Type B pancreatic cell (in vitro differentiated cells): ENCODE measurements at places on chromosomes 2 and 18. TPM values are rescaled to one million over a fixed set of nuclear protein-coding genes. Genes with fewer than 3 reads are reported as not detected.
A peak's percentile ranks its signal among the peaks of the same experiment; 100 is the strongest.

The PID1 gene
- total RNA-seq, result 0.79 and 0.92 TPM in 2 replicates

DNA sequence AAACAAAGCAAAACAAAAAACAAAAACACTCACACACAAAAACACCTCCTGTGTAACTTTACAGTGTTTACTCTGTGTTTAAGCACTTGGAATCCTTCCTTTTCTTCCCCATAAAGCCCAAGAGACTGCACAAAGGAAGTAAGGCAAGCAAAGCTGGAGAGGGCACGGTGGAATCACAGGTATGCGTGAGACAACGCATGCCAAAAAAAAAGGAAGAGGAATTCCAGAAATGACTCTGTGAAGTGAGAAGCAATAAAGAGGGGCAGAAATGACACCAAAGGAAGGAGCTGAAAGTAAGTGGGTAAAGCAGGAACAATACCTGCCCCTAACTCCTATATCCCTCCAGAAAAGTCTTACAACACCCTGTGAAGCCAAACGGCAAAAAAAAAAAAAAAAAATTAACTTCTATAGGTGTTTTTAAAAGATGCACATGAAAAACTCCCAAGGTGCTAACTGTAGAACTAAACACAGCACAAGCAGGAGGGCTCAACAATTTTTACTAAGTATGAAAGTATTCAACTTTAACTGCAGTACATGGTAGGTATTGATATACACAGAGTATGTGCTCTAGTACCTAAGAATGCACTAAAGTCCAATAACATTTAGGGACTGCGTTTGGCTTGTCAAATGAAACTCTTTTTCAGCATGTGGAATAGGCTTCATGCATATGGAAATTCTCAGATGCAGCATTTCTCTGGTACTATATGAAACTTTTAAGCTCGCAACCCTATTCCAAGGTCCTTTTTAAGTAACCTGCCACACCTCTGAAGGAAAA is 9.1 kb downstream of the RND3 start:
- peaks cover 88% of the 10 kb centered on the region for H3K4me1 ChIP-seq
- no peaks in the 10 kb centered on the region for H3K27me3 ChIP-seq
- peaks cover 75% of the 10 kb centered on the region for H3K36me3 ChIP-seq
- peak overlapping the region; percentile 96 for H3K27ac ChIP-seq
- DNase-seq, result no peak

GRCh38 chr2:383178-383577 is 95.3 kb upstream of the ALKAL2 start:
- H3K4me1 ChIP-seq, result peaks cover 18% of the 10 kb centered on the region
- DNase-seq, result no peak
- no peak overlapping the region for H3K27ac ChIP-seq

The GPN1 gene
- total RNA-seq, result 32.5 and 39.0 TPM in 2 replicates

GRCh38 chr2:15300624-15301573 is 260.2 kb downstream of the NBAS start:
- no peak for DNase-seq
- no peak overlapping the region for H3K27ac ChIP-seq
- H3K4me1 ChIP-seq, result no peaks in the 10 kb centered on the region
- peaks cover 49% of the 10 kb centered on the region for H3K36me3 ChIP-seq
- no peak overlapping the region for H3K4me3 ChIP-seq

GRCh38 chr2:230668184-230668938 is 44.3 kb upstream of the CAB39 start:
- no peak overlapping the region for H3K4me3 ChIP-seq
- DNase-seq, result no peak
- no peaks in the 10 kb centered on the region for H3K36me3 ChIP-seq
- peaks cover 47% of the 10 kb centered on the region for H3K4me1 ChIP-seq
- H3K27me3 ChIP-seq, result peaks cover 8% of the 10 kb centered on the region

The TCF23 gene
- not detected in 2 replicates for total RNA-seq

- H3K27ac ChIP-seq, result no peak overlapping the region
- peaks cover 5% of the 10 kb centered on the region for H3K27me3 ChIP-seq
- peaks cover 14% of the 10 kb centered on the region for H3K4me1 ChIP-seq
- no peak overlapping the region for H3K4me3 ChIP-seq
- H3K36me3 ChIP-seq, result no peaks in the 10 kb centered on the region
These were observed 84.0 kb upstream of the ACSL3 start for GRCh38 chr2:222776792-222777191.

The FER1L5 gene
- total RNA-seq, result 0.75 TPM in 1 of 2 replicates, not detected in the other

The ATF2 gene
- total RNA-seq, result 33.6 and 56.1 TPM in 2 replicates

DNA sequence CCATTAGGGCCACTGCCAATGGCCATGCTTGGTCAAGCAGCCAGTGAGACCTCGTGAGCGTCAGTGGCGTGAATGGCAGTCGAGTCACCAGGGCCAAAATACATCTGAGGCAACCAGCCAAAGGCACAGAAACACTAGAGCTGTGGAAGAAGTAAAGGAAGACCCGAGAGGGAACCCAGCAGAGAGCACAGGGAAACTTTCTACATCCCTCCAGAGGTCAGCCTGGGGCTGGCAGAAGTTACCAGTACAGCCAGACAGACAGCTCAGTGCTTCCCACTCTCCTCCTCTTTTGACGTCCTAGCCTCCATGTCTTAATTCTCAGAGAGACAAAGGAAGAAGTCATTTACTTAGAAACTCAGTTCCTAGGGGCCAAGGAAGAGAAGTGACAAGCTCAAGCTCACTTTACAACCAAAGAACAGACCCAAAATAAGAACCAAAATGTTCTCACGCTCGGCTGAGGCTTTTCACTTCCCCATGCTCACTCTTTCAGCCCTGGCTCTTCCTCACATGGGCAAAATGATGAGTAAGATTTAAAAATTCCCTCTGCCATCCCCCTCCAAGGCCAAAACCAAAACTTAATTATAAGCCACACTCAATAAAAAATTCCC is 8.7 kb downstream of the CYRIA start:
- H3K36me3 ChIP-seq, result peaks cover 3% of the 10 kb centered on the region
- H3K27me3 ChIP-seq, result peaks cover 2% of the 10 kb centered on the region
- no peak overlapping the region for H3K4me3 ChIP-seq
- no peak overlapping the region for H3K27ac ChIP-seq
- H3K4me1 ChIP-seq, result peaks cover 16% of the 10 kb centered on the region

The CACNB4 gene
- total RNA-seq, result 0.38 and 5.6 TPM in 2 replicates

The CRYBA2 gene
- total RNA-seq, result 77.3 and 179 TPM in 2 replicates

GRCh38 chr2:68741238-68741637 is 6.6 kb downstream of the ARHGAP25 start:
- no peak overlapping the region for H3K4me3 ChIP-seq
- no peaks in the 10 kb centered on the region for H3K36me3 ChIP-seq
- peaks cover 10% of the 10 kb centered on the region for H3K4me1 ChIP-seq
- H3K27ac ChIP-seq, result no peak overlapping the region
- no peak for DNase-seq

GRCh38 chr2:8427211-8427610 is 254.6 kb upstream of the ID2 start:
- H3K36me3 ChIP-seq, result peaks cover 4% of the 10 kb centered on the region
- no peak overlapping the region for H3K27ac ChIP-seq
- DNase-seq, result no peak
- no peak overlapping the region for H3K4me3 ChIP-seq
- H3K27me3 ChIP-seq, result no peaks in the 10 kb centered on the region

DNA sequence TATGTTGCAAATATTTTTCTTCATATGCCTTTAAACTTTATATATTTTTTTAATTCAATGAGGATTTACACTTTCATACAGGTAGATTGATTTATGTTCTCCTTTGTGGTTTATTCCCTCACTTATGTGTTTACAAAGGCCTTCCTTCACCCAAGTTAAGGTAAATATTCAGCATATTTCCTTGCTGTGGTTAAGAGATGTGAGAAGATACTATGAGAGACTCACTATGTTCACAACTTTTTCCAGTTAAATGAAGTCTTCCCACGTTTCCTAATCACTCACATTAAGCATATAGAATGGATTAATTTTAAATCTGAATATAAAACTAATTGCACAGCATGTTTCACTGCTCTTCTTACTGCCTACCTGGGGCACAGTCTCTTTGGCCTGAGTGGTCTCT is 597 bp downstream of the PECR start:
- H3K27me3 ChIP-seq, result no peaks in the 10 kb centered on the region
- H3K4me3 ChIP-seq, result peak overlapping the region; percentile 89
- no peaks in the 10 kb centered on the region for H3K36me3 ChIP-seq
- peaks cover 33% of the 10 kb centered on the region for H3K4me1 ChIP-seq
- no peak for DNase-seq

GRCh38 chr2:101435001-101435862 is 39.7 kb downstream of the RFX8 start:
- H3K4me1 ChIP-seq, result peaks cover 6% of the 10 kb centered on the region
- peak overlapping the region; percentile 27 for H3K4me3 ChIP-seq
- H3K27me3 ChIP-seq, result peaks cover 20% of the 10 kb centered on the region
- no peaks in the 10 kb centered on the region for H3K36me3 ChIP-seq
- no peak for DNase-seq
- H3K27ac ChIP-seq, result peak overlapping the region; percentile 48

The PRSS56 gene
- 0.34 TPM in 1 of 2 replicates, not detected in the other for total RNA-seq

The LINC00305 gene
- not detected in 2 replicates for total RNA-seq

DNA sequence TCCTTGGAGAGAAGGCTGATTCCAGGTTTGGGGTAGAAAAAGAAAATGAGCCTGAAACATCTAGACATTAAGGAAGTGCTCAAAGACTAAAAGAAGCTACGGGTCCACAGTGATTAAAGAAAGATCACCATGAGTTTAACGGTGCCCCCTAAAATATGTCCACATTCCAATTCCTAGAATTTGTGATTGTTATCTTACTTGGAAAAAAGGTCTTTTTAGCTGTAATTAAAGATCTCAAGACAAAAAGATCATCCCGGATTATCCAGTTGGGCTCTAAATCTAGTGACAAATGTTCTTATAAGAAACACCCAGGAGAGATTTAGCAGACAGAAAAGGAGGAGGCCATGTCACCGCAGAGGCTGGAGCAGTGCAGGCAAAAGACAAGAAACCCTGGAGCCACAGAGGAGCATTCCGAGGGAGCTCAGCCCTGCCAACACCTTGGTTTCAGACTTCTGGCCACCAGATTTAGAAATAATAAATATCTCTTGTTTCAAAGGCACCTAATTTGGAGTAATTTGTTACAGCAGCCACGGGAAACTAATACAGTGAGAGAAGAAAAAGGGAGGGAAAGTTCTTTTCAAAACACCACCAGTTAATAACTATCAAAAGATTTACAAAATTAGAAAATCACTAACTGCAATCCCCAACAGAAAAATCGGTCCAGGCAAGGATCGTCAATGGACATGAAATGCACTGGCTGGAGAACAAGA is 8.5 kb downstream of the UXS1 start:
- DNase-seq, result no peak
- no peaks in the 10 kb centered on the region for H3K27me3 ChIP-seq
- H3K4me3 ChIP-seq, result no peak overlapping the region
- peaks cover 22% of the 10 kb centered on the region for H3K36me3 ChIP-seq
- peak overlapping the region; percentile 10 for H3K27ac ChIP-seq

The SLC4A3 gene
- total RNA-seq, result 8.0 and 15.8 TPM in 2 replicates

DNA sequence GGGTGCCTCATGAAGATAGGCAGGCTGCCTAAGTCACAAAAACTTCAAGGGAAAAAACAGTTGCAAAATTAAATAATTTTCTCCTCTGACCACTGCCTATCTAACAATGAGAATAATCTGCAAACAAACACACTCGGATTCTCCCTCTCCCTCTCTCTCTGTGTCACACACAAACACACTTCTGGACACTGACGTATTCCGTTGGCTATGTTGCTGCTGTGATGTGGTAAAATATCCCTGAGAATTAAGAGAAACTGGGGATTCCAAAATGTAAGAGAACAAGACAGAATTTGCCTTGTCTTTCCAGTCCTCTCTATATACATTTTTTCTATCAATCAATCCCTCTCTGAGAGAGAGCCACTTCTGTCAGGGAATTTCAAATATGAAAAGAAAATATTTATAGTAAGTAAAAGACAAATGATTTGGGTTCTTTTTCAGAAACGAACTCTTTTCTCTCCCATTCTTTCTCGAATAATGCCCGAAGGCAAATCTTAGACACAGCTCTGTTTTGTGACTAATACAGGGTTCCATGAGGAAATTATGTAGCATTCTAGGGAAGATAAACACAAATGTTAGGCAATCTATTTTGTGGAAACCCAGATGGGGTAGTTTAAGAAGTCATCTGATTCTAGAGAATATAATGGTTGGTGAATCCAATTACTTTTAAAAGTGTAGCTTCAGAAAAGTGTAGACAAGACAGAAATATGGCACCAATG is 310.3 kb upstream of the CYP26B1 start:
- peaks cover 11% of the 10 kb centered on the region for H3K36me3 ChIP-seq
- H3K27ac ChIP-seq, result peak overlapping the region; percentile 21
- H3K4me3 ChIP-seq, result no peak overlapping the region
- no peak for DNase-seq
- H3K27me3 ChIP-seq, result no peaks in the 10 kb centered on the region

The TDRD15 gene
- total RNA-seq, result 0.17 TPM in 1 of 2 replicates, not detected in the other

DNA sequence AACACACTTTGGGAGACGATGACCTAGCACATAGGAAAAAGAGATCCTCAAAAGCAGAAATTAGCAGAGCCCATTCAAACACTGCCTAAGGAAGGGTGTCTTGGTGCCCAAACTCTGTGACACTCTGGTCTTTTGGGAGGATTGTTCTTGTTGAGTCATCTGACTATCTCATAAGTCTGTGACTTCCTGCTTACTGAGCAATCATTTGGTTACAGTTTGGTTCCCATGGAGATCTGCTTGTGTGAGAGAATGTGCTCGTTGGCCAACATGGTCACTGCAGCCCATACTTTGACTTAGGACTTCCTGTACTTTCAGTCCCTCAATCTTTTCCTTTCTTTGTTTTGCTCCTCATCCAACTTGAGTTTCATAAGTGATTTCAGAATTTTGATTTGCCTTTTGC is 602.9 kb downstream of the NYAP2 start:
- no peaks in the 10 kb centered on the region for H3K36me3 ChIP-seq
- no peak overlapping the region for H3K27ac ChIP-seq
- H3K27me3 ChIP-seq, result no peaks in the 10 kb centered on the region

GRCh38 chr2:150293771-150294170 is 193.7 kb downstream of the RND3 start:
- H3K4me3 ChIP-seq, result no peak overlapping the region
- no peaks in the 10 kb centered on the region for H3K27me3 ChIP-seq
- peaks cover 5% of the 10 kb centered on the region for H3K4me1 ChIP-seq
- no peaks in the 10 kb centered on the region for H3K36me3 ChIP-seq
- no peak for DNase-seq
- H3K27ac ChIP-seq, result no peak overlapping the region

The LOXL3 gene
- total RNA-seq, result 3.4 and 23.8 TPM in 2 replicates

DNA sequence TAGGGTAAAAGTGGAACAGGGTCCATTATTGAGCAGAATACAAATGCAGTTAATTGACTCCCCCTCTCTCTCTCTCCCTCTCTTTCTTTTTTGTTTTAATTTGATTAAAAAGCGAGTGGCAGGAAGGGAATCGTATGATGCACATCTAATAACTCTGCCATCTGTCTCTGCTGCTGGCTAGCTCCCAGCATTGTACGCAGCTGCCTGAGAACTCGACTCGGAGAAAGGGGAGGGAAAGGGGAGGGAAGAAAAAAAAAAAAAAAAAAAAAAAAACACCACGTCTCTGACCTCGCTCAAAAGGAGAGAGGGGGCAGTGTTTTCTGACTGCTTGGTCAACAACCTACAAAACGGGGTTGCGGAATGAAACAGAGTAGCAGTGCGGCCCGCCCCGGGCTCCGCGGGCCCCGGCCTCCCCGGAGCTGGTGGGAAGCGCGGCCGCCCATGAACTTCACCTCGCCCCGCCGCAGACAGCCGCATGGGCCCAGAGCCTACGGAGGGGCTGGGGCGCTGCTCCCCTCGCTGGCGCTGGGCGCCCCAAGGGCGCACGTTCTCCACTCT is 265.7 kb downstream of the TCF4 start:
- H3K27ac ChIP-seq, result peak overlapping the region; percentile 70
- DNase-seq, result peak; percentile 76
- H3K4me1 ChIP-seq, result peaks cover 22% of the 10 kb centered on the region
- peaks cover 12% of the 10 kb centered on the region for H3K27me3 ChIP-seq
- H3K4me3 ChIP-seq, result peak overlapping the region; percentile 93

The CNPPD1 gene
- total RNA-seq, result 37.8 and 54.0 TPM in 2 replicates

The LPIN1 gene
- total RNA-seq, result 20.1 and 26.8 TPM in 2 replicates
